ENCODE measurements at places on chromosomes 13 and 19.

DNA sequence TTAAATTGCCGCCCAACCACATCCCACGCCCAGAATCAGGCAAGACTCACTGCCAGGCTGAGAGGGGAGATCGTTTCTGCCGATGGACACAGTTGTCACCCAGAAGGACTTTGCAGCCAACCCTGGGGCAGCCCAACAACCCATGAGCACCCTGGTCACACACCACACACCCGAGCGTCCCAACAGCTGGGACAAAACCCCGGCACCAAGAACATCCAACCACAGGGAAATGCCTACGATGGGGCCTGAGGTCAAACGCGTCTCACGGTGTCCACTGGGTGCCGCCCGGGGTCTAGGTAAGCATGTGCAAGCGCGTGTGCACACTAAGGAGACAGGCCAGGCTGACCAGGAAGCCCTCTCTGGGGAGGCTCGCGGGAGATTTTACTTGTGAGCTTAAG lies 13.0 kb downstream of the LMNB2 start:
- DNase-seq, result no peak

DNA sequence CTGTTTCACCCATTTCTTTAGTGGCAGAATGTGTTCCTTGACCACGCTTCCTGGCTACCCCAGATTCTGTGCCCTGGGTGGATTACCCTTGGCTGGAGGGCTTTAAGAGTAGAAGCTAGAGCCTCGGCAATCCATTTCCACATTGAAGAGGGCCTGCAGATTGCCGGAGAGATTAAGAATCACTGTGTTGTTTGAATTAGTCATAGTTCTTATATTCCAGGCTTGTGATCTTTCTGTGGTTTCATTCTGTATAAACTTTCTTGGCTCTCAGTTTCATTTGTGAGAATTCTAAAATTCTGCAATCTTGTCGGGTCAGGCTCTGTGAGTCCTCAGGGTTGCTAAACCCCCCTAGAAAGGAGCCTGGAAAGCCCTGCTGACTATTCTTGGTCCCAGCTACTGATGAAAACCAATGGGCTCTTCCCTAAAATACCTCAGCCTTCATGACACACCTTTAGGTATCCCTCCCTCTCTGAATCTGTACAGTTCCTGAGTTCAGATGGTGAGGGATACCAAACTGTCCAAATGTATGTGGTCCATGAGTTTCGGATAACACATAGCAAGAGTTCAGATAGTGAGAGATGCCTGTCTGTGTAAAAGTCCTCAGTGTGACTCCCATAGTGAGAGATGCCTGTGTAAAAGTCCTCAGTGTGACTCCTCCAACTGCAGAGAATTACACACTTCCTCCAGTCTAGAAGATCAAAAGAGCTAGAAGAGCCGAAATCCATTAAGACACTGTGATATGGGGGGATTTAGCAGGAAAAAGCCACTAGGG lies 4.3 kb downstream of the PHF11 start:
- DNase-seq, result no peak

DNA sequence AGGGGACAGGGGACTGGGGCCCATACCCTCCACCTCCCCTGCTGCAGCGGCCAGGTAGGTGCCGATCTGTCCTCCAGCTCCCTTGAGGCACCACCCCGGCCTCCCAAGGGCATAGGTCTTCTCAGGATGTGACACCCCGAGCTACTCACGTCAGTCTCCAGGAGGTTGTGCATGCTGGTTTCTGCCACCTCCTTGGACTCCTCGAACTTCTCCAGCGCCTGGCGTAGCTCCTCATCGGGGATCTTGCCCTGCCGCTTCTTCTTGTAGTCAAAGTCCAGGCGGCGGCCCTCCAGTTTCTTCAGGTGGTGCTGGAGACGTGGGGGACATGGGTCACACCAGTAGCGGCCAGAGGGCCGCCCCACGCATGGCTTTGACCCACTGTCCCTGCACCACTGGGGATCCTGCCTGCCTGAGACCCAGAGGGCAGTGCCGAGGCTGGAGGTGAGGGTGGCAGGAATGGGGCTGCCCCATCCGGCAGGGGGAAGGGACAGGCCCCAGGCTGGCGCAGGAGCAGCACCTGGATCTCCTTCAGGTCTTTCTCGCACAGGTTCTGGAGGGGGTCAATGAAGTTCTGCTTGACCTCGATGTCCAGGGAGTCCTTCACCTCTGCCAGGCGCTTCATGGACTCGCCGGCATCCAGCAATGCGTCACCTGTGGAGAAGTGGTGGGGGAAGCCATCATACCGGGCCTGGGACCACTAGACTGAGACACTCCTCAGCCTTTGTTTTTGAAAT lies 20.4 kb downstream of the MPND start:
- no peak for DNase-seq

DNA sequence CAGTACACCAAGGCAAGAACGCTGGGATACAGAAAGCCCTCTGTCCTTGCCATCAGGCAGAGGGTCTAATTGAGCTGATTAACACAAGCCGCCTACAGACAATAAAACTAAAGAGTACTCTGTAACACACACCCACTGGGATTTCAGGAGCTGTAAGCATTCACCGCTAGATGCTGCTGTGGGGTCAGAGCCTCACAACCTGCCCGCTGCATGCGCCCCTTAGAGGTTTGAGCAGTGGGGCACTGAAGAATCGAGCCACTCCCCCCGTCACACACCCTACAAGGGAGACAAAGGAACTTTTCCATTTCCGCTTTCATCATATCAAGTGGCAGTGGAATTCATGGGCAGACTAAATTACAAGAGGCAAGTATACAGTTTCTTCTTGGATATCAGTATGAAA lies 1080.6 kb downstream of the PCDH17 start:
- DNase-seq, result no peak

DNA sequence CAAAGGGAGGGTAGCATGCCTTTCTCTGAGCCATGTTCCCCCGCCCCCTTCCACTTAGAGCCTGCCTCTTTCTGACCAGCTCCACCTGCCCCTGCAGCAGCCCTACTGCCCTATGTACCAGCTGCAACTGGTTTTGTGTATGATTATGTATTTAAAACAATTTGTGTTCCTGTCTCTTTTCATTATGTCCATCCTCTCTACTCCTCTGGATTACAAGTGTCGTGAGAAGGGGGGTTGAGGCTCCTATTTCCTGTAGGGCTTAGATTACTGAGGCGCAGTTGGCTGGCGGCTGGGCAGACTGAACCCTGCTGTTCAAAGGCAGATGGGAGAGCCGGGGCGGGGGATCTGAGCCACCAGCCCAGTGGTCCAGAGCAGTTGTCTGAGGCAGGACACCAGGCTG lies 213.3 kb downstream of the KCNRG start:
- no peak for DNase-seq

- no peak for DNase-seq
These were observed 455.7 kb downstream of the FGF9 start for GRCh38 chr13:22126433-22127021.

DNA sequence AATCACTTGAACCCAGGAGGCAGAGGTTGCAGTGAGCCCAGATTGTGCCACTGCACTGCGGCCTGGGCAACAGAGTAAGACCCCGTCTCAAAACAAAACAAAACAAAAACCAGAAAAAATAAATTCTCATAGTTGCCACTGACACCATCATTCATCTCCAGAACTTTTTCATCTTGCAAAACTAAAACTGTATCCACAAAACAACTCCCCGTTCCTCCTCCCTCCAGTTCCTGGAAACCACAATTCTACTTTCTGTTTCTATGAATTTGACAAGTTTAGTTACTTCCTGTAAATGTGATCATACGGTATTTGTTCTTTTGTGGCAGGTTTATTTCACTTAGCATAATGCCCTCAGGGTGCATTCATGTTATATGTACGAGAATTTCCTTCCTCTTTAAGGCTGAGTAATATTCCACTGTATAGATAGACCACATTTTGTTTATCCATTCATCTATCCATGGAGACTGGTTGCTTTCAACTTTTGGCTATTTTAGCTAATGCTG lies 13.2 kb upstream of the ADGRE5 start:
- no peak for DNase-seq

GRCh38 chr13:42280537-42280936 lies 8.6 kb downstream of the AKAP11 start:
- DNase-seq, result no peak

DNA sequence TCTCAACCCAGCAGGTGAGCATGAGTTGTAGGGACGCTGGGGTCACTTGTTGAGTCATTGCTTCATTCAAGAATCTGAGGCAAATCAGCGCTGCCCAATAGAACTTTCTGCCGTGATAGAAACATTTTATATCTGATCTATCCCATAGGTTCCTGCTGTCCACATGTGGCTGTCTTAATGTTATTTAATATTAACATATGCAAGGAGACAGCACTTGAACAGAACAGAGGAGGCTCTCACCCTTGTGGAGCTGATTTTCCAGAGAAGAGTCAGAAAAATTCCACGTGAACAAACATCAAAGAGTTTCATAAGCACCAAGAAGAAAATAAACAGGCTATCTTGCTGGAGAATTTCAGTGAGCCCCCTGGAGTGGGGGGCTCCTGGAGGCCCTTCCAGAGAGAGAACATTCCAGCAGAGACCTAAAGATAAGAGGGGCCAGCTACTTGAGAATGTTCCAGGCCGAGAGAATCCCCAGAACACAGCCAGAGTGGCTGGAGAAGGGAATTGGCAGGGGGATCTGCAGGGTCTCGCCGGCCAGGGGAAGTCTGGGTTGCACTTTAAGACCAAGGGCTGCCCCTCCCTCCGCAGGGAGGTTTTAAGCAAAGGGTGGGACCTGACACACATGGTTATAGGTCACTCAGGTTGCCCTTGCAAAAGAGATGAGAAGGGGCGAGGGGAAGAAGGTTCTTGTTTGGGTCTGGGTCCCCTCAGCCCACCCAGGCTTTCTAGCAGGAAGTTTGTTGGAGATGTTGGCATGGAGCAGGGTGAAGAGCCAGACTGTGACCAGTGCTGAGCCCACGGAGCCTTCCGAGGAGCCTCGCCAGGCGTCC lies 135.7 kb downstream of the CRYL1 start:
- no peak for DNase-seq

GRCh38 chr13:36294096-36294495 lies 3.5 kb downstream of the CCDC169 start:
- no peak for DNase-seq
